Activated effector memory CD4-positive, alpha-beta T cell treated with anti-CD3 and anti-CD28 coated beads, Interleukin-2, amount 50 U/mL, for 16 hours (primary cell): ENCODE measurements at places on chromosomes 2 and 18.

DNA sequence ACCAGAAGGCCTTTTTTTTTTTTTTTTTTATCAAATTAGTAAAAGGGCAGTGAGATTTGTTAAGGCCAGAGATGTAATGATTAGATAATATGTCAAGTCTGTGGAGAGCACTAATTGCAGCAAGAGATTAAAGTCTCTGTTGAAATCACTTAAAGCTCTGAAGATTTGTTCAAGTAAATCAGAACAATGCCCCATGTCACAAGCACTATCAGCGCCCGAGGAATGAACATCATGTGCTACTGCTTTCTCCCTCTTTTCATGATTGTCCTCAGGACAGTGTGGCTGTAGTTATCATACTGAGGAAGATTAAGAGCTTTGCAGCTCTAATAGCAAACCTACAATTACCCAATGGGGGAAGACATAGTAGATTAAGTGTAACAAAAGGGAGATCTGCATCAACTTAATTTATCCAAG is 71.1 kb downstream of the TDRD15 start:
- DNase-seq = no peak

DNA sequence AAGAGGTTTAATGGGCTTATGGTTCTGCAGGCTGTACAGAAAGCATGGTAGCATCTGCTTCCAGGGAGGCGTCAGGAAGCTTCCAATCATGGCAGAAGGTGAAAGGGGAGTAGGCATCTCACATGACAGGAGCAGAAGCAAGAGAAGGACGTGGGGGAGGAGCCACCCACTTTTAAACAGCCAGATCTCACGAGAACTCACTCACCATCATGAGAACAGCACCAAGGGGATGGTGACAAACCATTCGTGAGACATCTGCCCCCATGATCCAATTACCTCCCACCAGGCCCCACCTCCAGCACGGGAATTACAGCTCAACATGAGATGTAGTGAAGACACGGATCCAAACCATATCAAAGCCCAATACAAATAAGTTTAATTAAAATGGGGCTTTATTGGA is 113.8 kb downstream of the ATL2 start:
- no peak for DNase-seq

- no peak for DNase-seq
Measured at GRCh38 chr2:177270531-177270930, 6.0 kb upstream of the NFE2L2 start.

GRCh38 chr2:14677039-14677438 is 44.5 kb downstream of the LRATD1 start:
- DNase-seq = no peak

GRCh38 chr2:102149243-102149642 is 6.7 kb downstream of the IL1R1 start:
- no peak for DNase-seq

GRCh38 chr2:85134255-85134895 is 1.2 kb downstream of the TCF7L1 start:
- DNase-seq = no peak

- no peak for DNase-seq
Measured at GRCh38 chr2:132815516-132815915, 145.5 kb upstream of the LYPD1 start.

DNA sequence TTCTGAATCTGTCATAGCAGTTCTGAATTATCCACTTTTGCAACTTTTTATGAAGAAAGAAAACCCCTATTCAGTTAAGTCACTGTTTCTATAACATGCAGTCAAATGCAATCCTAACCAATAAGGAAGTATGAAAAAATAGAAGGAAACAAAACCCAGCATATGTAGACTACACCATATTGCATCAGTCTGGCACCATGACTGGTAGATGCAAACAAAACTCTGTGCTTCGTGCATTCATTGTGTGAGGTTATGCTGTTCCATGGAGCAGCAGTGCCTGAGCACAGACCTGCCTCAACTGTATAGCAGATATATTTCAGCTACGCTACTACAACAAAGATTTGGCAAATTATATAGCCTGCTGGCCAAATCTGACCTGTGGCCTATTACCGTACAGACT is 325.5 kb downstream of the LRP1B start:
- no peak for DNase-seq

- no peak for DNase-seq
Measured at GRCh38 chr2:24717263-24717951, 75.8 kb downstream of the PTRHD1 start.

- no peak for DNase-seq
Measured at GRCh38 chr2:11534746-11535484, 1.1 kb downstream of the GREB1 start.

- no peak for DNase-seq
Measured at GRCh38 chr2:37831081-37831780, 93.9 kb upstream of the RMDN2 start.

GRCh38 chr2:61272421-61273070 is 110.6 kb downstream of the C2orf74 start:
- no peak for DNase-seq

GRCh38 chr2:28447943-28448792 is 47.7 kb upstream of the PLB1 start:
- DNase-seq = no peak

GRCh38 chr2:26537826-26538475 is 60.0 kb upstream of the OTOF start:
- peak; percentile 25 for DNase-seq

- DNase-seq = no peak
Measured at GRCh38 chr2:12605936-12606335, 110.8 kb upstream of the TRIB2 start.

- DNase-seq = no peak
Measured at GRCh38 chr18:8177330-8178016, 431.8 kb upstream of the RAB12 start.

- no peak for DNase-seq
Measured at GRCh38 chr2:229856413-229856812, 65.4 kb downstream of the TRIP12 start.

DNA sequence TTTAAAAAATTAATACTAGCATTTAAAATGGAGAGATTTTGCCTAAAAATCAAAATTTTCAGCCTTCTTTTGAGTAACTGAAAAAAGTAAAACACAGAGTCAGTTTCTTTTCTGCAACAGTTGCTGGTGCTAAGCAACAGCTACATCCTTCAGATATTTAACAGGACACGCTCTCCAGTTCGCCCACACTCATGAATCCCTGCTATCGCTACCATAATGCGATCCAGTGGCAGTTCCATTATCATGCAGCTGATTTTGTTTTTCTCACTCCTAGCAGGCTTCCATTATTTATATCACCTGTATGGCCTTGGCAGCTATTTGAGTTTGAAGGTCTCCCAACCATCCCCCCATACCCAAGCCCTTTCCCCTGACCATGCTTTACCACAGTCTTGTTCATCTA is 93.1 kb upstream of the NCKAP5 start:
- no peak for DNase-seq
